ENCODE measurements at places on chromosomes 2 and 18.

- no peak for DNase-seq
Measured at GRCh38 chr2:208781166-208781565, 374.6 kb downstream of the PTH2R start.

DNA sequence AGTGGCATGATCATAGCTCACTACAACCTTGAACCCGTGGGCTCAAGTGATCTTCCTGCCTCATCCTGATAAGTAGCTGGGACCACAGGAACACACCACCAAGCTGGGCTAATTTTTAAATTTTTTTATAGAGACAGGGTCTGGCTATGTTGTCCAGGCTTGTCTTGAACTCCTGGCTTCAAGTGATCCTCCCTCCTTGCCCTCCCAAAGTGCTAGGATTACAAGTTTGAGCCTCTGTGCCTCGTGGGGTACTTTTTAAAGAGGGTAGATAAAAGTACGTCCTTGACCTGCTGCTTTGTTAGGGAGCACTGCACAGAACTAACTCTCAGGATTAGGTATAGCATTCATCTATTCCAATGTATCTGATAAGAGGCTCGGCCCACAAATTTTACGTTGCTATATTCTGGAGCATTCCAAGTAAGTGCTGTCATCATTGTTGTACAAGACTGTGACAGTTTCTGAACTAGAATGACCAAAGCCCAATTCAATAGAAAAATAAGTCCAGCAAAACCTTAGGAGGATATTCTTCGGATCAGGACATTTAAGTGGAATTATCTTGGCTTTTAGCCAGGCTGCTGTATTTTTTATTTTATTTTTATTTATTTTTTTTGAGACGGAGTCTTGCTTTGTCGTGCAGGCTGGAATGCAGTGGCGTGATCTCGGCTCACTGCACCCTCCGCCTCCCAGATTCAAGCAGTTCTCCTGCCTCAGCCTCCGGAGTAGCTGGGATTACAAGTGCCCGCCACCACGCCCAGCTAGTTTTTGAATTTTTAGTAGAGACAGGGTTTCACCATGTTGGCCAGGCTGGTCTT lies 4.1 kb downstream of the MTCL1 start:
- DNase-seq = no peak

DNA sequence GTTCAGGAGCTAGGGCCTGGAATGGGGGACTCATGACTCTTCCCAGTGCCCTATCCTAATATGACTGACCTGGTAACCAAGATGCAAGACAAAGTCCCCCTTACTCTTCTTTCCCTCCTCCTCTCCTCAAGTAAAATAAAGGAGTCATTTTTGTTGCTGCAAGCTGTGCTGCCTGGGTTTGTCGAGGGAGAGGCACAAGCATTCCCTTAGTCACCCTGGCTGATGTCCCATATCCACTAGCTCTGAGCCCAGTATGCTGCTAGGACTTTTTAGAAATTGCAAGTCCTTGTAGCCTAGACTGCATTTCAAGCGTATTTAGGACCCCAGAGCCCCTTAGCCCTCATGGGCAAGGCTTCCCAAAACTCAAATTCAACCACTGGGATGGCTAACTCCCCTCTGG lies 338.5 kb upstream of the SETBP1 start:
- no peak for DNase-seq

DNA sequence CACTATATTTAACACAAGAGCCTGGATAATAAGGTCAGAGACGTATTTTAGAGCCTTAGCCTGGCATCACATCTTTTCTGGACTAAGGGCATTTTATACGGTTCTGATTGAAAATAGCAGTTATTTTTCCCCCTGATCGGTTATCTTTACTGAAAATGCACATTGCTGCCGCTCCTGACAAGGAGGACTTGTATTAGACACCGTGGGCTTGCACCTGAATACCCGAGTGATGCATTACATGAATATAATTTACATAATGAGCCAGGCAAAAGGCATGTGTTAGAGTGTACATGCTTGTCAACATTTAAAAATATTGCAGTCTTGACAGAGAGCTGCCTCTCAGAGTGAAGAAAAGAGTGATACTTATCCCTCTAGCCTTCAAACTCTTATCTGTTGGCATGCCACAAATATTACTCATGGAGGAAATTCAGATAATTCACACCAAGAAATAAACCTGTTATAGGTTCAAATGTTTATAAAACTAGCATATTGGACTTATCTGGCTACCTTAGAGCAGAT lies 470.5 kb upstream of the ETAA1 start:
- DNase-seq = no peak

GRCh38 chr2:64852771-64853241 lies 136.4 kb upstream of the SLC1A4 start:
- no peak for DNase-seq

- no peak for DNase-seq
Measured at GRCh38 chr18:25279961-25280360, 72.0 kb downstream of the ZNF521 start.

- no peak for DNase-seq
Measured at GRCh38 chr18:10157706-10158105, 243.9 kb downstream of the VAPA start.

- no peak for DNase-seq
Measured at GRCh38 chr2:233453111-233453915, 99.0 kb downstream of the DGKD start.

GRCh38 chr2:45698554-45698953 lies 47.1 kb downstream of the PRKCE start:
- DNase-seq = no peak

DNA sequence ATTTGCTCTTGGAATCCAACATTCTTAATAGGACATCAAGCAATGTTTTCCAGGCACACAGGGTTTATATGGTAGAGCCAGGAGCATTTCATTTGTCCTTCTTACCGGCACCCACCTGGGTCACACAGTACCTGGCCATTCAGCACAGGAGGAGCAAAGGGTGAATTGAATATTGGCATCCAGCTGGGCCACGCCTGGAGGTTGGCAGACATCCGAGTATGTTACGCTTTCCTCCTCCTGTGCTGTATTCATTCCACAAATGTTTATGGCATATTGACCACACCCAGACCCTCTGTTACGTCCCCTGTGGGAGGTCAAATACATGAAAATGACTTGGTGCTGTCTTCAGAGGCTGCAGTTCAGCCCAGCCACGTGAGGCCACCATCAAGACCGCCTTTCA lies 206.2 kb downstream of the RTP5 start:
- no peak for DNase-seq

DNA sequence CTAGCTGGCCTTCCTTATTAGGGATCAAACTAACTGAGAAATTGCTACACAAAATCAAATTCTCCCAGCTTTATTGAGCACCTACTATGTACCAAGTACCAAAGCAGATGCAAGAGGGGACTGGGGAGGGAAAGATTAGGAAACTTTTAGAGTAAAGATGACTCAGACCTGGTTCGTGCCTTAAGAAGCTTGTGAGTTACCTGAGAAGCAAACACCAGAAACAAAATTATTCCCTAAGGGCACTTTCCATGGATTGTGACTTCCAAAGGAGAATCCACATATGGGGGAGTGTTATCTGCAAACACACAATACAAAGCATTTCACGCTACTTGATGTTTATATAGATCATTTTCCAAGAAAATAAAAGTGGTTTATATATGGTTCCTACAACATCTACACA lies 326.9 kb upstream of the HNRNPA3 start:
- DNase-seq = no peak

DNA sequence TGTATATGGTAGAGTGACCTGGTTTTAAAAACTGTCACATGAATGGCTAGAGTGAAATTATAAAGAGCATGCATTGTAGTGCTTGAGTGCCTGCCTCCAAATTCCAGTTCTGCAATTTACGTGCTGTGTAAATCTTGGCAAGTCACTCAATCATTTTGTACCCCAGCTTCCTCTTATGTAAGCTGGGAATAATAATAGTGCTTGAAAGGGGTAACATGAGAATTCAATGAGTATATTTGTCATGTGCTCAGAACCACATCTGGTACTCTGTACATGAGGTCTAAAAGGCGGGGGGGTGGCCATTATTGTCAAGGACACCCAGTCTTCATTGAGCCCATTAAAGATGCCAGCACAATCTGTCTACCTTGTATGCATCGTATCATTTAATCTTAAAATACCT lies 214.8 kb downstream of the MC4R start:
- DNase-seq = no peak

DNA sequence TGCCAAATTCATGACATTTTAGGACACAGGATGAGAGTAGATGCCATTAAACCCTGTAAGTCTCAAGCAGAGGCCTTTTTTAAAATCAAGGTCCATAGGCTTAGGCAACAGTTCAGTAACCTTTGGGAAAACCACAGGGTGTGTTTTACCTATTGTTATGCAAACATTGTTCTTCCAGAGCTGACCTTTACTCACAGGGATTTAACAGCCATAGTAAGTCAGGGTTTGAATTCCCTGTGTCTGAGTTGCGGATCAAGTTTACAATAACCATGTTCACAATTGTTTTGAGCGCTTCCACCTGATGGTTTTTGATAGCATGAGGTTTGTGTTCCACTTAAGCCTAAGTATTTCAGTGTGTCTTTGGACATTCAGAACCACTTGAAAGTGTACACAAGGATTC lies 160.1 kb upstream of the BOD1L2 start:
- DNase-seq = no peak

GRCh38 chr2:205060269-205060668 lies 515.0 kb downstream of the PARD3B start:
- DNase-seq = peak; percentile 35

DNA sequence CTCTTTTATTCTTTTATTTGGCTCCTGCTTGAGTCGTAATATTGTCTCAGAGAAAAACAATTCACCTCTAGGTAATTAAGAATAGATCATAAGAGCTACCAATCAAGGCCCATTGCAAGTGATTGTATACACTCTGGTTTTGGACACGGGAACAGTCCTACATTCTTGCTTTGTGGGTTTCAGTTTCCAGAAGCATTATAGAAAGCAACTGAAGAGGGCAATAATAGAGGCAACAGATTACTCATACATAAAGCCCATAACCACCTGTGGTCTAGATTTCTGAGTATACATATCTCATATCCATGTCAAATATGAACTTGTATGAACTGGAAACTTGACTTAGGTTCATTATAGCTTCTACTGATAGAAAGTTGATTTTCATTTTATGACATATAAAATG lies 65.4 kb downstream of the DIS3L2 start:
- DNase-seq = no peak

GRCh38 chr2:7030810-7031209 lies 113.6 kb downstream of the RNF144A start:
- DNase-seq = no peak

DNA sequence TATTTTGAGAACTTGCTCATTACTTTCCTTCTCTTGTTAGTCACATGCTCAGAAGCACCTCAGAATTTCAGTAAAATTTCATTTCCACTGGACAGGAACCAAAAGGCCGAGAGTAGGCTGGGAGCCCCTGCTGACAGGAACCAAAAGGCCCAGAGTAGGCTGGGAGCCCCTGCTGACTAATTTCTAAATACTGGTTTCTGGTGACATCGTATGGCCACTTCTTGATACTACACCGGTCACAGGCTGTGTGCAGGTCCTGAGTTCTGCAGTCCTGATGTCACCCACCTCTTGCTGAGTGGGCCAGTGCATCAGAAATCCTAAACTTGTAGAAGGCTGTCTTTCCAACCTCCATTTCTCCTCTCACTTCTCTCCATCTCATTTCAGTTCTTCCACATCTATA lies 17.7 kb upstream of the EN1 start:
- peak; percentile 32 for DNase-seq

GRCh38 chr2:230758566-230759480 lies 46.2 kb downstream of the CAB39 start:
- peak; percentile 71 for DNase-seq

GRCh38 chr2:112690853-112691401 lies 29.9 kb upstream of the NT5DC4 start:
- no peak for DNase-seq

GRCh38 chr2:48400553-48401164 lies 129.3 kb upstream of the STON1 start:
- DNase-seq = no peak

GRCh38 chr2:158131483-158131912 lies 29.8 kb downstream of the UPP2 start:
- no peak for DNase-seq

- no peak for DNase-seq
Measured at GRCh38 chr18:75346671-75347070, 80.8 kb downstream of the SMIM21 start.

GRCh38 chr18:74204526-74205152 lies 56.3 kb downstream of the TIMM21 start:
- DNase-seq = no peak

DNA sequence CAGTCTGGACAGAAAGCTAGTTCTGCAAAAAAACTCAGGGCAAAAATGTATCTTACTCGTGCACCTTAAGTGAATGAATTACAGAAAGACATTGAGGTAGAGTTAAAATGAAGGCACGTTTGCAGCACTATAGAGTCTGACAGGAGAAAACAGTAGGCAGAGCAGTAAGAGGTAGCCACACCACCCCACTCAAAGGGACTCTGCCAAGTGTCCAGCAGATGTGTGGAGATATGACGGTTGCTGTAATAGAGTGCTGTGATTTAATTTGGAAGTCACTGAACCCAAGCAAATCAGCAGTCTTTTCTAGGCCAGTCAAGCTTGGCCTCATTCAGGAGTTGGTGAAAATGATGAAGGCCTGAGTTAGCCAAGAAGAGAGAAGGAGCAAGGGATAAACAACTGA lies 464.4 kb downstream of the PTPRM start:
- DNase-seq = no peak

- DNase-seq = no peak
Measured at GRCh38 chr2:138534791-138535190, 33.2 kb downstream of the SPOPL start.

GRCh38 chr2:28363686-28364280 lies 28.9 kb upstream of the FOSL2 start:
- DNase-seq = no peak

- DNase-seq = no peak
Measured at GRCh38 chr2:187079901-187080300, 230.9 kb upstream of the ZSWIM2 start.

- no peak for DNase-seq
Measured at GRCh38 chr2:110983133-110983532, 137.6 kb upstream of the BCL2L11 start.

DNA sequence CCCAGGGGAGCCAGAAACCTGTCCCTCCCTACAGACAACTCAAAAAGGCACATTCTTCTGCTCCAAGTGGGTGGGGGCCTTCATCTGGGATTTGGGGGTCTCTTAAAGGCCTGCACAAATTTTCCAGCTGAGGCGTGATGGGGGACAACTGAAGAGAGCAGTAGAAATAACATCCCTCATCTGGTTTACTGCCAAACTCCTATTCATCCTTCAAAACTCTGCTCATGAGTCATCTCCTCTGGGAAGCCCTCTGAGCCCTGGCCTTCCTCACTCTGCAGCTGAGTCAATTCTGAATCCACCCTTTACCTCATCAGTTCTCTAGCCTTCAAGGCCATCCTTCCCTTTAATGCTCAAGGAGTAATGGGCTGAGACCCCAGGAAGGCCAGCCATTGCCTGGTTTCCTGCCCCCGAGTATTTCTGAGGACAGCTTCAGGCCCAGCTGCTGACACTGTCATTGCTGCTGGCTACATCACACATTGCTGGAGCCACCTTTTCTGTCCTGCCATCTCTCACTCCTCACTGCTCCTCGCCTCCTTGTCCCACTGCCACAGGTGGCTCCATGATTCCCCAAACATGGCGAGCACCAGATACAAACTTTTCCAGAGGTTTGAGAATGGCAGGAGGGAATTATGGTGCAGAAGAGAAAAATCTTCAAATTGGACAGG lies 32.2 kb upstream of the GLI2 start:
- DNase-seq = no peak

GRCh38 chr18:47522359-47522758 lies 270.9 kb upstream of the SKOR2 start:
- DNase-seq = no peak

- DNase-seq = no peak
Measured at GRCh38 chr2:187382131-187382530, 65.9 kb downstream of the CALCRL start.

GRCh38 chr18:79403723-79404566 lies 8.2 kb downstream of the NFATC1 start:
- DNase-seq = no peak
